Activated T-helper 1 cell treated with anti-CD3 and anti-CD28 coated beads, Interleukin-2, amount 50 U/mL, for 16 hours (primary cell): ENCODE measurements at places on chromosomes 11 and 22.

DNA sequence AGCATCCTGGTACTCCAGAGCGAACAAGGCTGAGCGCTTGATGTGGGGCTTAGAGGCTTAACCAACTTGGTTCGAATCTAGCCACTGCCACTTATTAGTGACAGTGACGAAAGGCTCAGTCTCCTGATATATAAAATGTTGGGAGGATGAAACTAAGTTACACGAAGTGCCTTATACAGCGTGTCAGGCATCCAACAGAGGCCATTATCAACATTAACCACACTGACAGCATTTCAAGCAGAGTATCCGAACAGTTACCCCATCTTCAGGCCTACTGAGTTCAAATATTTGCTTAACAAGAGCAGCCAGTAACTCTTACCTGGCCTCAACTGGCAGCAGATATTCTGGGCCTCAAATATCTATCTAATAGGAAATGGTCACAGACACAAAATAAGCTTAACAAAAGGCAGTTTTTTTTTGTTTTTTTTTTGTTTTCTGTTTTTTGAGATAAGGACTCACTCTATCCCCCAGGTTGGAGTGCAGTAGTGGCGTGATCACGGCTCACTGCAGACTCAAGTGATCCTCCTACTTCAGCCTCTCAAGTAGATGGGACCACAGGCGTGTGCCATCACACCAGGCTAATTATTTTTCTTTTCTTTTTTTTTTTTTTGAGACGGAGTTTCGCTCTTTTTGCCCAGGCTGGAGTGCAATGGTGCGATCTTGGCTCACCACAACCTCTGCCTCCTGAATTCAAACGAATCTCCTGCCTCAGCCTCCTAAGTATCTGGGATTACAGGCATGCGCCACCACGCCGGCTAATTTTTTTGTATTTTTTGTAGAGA, 2.9 kb downstream of the SERPIND1 start:
- no peak for DNase-seq

- no peak for DNase-seq
These were observed at the start of gene PPP6R3 for GRCh38 chr11:68460741-68461574. Gene PPP6R3, plus strand, starts transcription at chr11:68460752. Its CDS starts 76,913 bp downstream, at chr11:68537665.

DNA sequence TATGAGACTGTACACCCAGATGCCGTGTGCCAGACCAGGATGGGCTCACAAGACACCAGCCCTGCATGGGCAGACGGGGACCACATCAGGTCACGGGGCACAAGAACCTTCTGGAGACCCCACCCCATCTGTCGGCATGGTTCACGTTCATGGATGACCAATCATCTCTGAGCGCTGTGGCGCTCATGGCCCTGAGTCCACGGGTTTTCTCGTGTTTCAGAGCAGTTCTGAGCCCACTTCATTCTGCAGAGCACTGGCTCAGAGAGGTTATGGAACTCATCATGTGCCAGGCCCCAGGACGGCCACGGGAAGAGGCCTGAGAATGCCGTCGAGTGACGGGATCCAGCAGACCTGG, 63.0 kb upstream of the PPARA start:
- DNase-seq: no peak

- DNase-seq: no peak
These were observed 385.6 kb downstream of the ETS1 start for GRCh38 chr11:128201801-128202200.

DNA sequence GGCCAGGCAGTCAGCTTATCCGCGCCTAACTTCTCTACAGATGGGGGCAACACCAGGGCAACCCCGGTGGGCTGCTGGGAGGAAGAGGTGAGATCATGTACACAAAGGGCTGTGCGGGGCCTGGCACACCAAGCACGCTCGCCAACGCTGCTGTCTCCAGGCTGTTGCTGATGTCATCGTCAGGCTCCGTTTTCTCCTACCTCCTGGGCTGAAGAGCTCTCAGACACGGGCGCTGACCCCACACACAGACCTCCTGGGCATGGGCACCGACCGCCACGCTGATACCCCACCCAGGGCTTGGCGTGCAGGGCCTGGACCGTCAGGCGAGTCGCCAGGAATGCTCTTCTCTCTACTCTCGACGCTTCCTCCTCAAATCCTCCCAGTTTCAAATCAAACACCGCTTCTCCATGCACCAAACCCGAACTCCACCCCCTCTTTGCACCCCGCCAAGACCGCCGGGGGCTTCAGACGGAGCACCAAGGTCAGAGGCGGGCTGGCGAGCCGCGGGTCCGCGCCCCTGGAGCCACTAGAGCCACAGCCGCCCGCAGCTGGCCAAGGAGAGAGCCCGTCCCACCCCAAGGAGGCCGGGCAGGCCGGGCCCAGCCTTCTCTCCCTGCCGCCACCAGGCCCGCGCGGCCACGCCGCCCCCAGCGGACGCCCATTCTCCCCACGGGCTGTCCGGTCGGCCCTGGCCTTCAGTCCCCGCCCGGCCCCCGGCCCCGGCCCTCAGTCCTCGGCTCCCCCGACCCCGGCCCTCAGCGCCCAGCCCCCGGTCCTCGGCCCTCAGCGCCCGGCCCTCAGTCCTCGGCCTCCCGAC, 772 bp downstream of the SBF1 start:
- DNase-seq: no peak

DNA sequence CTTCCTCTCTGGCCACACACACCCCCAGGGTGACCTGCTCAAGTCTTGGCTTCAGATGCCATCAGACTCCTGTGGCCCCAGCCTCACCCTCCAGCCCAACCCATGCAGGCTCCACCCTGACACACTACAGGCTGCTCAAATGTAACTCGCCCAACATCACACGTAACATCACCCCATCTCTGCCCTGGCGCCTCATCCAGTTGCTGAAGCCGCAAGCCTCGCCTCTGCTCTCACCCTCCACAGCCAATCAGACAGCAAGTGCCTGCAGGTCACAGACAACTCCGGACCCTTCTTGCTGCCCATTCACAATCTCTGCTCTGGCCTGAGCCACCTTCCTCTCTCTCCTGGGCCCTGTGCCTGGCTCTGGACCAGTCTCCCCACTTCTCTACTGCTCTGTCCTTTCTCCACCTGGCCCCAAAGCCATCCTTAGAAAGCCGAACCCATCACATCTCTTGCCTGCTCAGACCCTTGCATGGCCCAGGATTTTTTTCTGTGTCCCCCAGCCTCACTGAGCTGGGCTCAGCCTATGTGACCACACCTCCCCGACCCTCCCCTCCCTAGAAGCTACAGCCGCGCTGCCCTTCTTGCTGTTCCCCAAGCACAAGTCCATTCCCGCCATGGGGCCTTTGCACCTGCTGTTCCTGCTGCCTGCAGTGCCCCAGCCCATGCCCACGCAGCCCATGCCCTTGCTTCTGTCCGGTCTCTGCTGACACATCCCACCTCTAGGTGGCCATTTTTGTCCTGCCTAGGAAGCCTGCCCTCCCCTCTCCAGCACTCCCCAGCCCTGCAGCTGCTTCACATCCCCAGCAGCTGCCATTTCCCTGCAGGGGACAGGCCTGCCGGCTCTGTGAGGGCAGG, 333.9 kb downstream of the CTTN start:
- no peak for DNase-seq

GRCh38 chr11:19763330-19763729, 50.7 kb downstream of the NAV2 start:
- DNase-seq: no peak

- DNase-seq: no peak
These were observed at the start of gene CARD18 for GRCh38 chr11:105139669-105140068. Gene CARD18, minus strand, starts transcription at chr11:105139769. Its CDS starts 43 bp downstream, at chr11:105139726.

GRCh38 chr22:23215294-23216241, 35.3 kb downstream of the BCR start:
- DNase-seq: no peak

DNA sequence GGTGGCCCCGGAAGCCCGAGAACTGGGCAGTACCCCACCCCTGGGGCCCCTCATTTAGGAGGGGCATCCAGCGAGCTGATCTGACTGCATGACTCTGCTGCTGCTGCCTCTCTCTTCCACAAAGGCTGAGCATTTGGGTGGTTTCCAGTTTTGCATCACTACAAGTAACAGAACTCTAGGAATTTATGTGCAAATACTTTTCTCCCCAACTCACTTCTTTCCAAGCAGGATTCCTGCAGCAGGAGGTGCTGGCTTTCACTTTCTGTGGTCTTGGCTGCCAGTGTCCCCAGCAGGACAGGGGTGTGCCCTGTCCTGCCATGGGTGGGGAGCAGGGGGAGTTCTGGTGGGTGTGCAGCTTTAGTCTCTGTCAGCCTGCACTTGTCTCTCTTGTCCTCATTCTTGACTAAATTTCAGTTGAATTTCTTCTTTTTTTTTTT, 21.2 kb downstream of the UPB1 start:
- DNase-seq: no peak

- DNase-seq: no peak
These were observed 53.7 kb upstream of the LRRC32 start for GRCh38 chr11:76724171-76724768.

DNA sequence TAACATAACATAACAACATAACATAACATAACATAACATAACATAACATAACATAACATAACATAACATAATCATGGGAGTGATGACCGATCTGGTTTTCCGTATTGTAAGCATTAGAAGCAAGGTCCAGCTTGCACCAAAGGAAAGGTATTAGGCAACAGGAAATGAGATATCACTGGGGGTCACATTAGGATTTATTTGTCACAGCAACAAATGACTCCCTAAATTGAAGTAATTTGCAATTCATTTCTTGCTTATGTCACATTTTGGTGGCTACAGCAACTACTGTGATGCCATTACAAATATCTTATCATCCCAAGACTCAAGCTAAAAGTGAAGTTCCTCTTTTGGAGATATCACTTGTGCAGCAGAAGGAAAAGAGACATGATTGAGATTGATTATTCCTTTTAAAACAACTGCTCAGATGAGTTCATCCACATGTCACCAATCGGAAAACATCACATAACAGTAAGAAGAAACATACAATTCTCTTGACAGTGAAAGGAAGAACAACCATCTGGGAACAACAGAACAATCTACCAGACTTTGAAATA, 1331.1 kb upstream of the RAG2 start:
- DNase-seq: no peak

GRCh38 chr11:91470656-91471055, 754.0 kb upstream of the FAT3 start:
- no peak for DNase-seq

GRCh38 chr22:27509132-27509920, 292.2 kb downstream of the MN1 start:
- no peak for DNase-seq

DNA sequence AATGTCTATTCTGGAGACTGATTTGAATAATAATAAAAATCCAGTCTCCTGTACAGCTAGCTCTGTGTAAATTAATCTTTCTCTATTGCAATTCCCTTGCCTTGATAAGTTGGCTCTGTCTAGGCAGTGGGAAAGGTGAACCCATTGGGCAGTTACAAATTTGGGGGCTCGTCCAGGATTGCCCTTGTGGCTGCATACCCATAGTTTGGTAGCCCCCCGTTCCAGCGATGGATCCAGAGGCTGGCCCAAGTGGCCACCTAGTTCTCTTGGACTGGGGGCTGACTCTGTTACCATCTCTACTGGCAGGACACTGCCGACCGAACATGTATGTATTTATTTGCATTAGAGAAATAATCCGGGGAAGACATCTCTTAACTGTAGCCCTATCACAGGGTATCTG, 326.2 kb upstream of the PDGFD start:
- no peak for DNase-seq

DNA sequence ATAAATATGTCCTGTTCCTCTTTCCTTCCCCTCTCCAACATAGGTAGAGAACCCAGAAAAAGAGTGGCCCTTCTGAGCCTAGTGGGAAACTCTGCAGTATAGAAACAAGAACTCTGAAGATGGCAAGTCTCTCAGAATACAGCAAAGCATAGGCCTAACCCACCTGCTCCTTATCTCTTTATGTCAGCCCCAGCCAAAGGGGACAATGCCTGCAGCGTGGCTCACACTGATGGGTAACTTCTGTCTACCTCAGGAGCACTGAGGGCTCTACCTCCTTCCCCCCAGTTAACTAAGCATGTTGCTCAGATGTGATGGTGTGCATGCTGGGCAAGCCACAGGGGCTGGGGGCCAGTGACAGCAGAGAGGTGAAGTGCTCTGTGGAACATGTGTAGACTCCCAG, 4.9 kb upstream of the NRIP3 start:
- no peak for DNase-seq
